ENCODE measurements at places on chromosomes 5 and 9.

DNA sequence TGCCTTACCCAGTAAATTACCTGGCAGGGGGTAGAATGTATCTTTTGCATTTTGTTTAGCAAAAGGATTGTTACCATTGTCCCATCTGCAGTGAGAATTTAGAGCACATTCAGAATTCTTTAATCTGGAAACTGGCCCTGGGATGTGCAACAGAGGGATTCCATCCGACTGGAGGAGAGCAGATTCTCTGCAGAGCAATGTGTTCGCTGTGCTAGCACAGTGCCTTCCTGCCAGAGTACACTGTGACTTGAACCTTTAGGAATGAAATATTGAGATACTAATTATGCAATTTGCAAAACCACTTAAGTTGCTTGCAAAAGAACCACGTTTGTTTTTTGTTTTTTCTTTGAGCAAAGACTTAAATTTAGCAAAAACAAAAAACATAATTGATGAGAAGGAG, 22.5 kb upstream of the DMRT1 start:
- no peak for DNase-seq

- peak; percentile 72 for DNase-seq
These were observed at the start of gene UAP1L1 for GRCh38 chr9:137077010-137077747. TSS of gene UAP1L1 (plus strand) at chr9:137077517. CDS start at chr9:137077533, 16 bp downstream.

GRCh38 chr5:124623265-124623664, 123.2 kb downstream of the ZNF608 start:
- DNase-seq, result no peak

- DNase-seq, result no peak
These were observed 8.5 kb downstream of the NOP16 start for GRCh38 chr5:176379881-176380280.

DNA sequence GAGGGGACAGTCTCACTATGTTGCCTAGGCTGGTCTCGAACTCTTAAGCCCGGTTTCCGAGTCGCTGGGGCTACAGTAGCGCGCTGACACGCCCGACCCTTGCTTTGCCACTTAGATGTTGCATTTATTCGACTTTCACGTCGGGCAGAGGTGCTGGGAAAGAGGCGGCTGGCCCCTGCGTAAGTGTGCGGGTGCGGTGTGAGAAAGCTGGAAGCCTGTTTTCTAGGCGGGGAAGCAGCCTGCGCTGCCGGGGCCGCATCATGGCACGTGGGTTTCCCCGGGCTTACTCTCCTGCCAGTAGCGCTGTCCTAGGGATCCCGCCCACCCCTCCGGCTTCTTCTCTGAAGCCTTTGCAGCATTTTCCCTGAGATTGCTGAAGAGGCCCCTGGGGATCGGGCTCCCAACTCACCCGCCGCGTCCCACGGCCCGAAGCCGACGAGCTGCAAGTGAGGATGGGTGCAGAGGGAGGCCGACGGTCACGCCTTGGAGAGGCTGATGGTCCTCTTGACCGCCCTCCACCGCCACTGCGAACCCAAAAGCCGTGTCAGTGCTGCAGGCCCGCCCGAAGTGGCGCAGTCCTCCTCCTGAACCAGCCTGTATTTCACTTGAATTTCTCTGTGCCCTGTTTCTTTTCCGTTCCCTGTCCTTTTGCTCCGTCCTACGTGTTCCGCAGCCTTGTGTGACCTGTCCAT, 5.8 kb upstream of the TRIM41 start:
- DNase-seq, result peak; percentile 72

DNA sequence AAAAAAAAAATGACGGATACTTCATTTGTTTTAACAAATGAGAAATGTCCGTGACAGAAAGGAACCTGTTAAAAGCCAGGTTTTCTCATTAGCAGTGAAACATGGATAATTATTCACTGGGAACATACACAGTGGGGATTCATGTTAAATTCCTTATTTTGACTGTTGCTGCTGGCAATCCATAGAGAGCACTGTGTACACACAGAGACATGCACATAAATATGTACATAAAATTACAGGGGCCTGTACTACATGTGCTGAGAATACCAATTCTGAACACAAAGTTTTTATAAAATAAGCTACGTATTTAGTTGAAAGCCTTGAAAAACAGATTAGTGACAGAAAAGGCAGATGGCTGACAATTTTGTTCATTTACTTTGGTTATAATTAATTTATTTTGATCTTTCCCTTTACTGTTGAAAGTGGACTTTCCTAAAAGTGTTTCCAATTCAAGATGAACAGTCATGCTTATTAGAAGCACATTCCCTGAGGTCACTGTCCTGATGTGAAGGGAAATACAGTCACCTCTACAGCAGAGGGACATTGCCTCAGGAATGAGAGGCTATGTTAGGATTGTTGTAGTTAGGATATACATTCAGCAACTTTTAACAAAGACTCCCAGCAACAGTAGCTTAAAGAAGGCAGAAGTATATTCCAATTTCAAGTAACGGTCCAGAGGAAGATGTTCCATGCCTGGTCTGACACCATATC, 166.7 kb downstream of the SAXO1 start:
- no peak for DNase-seq

DNA sequence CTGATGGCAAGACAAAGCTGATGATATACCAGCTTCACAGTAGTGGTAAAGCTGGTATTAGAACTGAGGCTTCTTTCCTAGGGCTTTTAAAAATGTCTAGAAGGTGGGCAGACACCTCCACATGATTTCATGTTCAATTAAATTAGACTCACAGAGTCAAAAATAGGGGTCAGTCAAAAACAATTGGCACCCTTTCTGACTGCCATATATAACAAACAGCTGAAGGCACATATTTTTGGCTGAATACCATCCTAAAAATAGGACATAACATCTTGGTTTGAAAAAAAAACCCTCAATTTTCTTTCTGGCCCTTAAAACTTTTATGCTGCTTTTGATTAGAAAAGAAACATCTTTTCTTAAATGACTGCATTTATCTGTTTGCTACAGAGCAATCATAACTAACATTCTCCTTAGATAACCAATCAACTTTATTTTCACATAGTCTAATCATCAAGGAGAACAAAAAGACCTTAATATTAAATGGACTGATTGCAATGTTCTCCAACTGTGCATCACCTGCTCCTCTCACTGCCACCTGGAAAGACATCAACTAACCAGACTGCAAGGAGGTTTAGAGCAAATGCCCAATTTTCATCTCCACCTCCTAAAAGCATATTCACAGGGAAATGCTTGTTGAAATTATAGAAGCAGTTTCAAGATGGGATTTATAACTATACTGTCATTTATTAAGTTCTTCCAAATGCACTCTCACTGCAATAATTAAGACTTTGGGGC, 3.2 kb downstream of the SGTB start:
- DNase-seq, result no peak

DNA sequence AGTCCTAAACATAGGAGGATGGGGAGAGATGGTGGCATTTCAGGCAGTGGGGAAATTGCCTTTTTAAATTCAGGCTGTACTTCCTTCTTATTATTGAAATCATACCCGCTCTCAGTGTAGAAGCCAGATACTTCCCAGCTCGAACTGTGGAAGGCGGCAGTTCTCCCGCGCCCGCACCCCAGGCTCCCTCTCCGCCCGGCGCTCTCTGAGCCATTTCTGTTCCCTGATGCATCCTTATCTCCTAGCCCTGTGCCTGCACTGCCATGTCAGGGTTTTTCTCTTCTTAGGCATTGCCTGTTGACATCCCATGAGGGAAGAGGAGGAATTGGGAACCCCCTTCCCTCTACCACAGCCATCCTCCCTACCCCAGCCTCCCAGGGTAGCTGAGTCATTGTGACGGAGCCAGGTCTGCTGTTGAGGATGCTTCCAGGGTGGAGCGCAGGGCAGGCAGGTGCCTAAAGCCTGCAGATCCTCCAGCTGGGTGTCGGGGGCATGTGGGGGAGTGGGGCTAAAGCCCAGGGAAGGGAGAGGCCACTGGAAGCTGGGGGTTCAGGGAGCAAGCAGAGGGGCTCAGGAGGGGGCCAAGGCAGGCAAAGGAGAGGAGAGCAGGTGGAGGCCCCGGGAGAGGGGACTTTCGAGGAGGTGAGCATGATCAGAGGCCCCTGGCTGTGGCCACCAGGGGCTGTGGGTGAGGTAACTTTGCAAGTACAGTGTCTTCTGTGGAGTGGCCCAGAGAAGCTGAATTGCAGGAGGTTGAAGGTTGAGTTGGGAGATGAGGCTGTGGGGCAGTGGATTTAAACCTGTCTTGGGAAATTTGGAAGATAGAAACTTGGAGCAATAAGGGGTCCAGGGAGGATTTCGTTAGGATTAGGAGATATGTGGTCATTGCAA, 16.2 kb downstream of the LAMC3 start:
- no peak for DNase-seq

- no peak for DNase-seq
These were observed 259.6 kb upstream of the DMRT1 start for GRCh38 chr9:581673-582497.

GRCh38 chr5:112958093-112959088, 18.2 kb upstream of the DCP2 start:
- DNase-seq, result no peak

DNA sequence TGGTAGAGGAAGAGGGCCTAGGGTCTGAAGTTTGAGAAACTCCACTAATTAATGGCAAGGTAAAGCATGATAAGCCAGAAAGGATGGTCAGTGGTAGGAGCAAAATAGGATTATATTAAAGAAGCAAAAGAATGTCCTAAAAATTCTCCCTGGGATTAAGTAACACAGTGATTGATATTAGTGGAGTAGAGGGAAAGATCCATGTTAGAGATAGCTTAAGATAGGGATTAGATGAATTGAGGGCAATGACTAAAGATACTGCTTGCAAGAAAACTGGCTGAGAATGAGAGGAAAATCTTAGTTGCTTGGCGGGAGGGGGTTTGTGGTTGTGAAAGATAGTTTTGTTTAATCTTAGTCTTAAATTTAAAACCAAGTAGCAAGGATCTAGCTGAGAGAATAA, 255.6 kb downstream of the EPB41L4A start:
- no peak for DNase-seq

GRCh38 chr9:109779711-109780452, at the start of gene PALM2AKAP2:
TSS of gene PALM2AKAP2 (plus strand) at chr9:109780198. CDS start at chr9:109780489, 291 bp downstream.
- DNase-seq, result no peak

- DNase-seq, result no peak
These were observed 82.5 kb upstream of the ZNF169 start for GRCh38 chr9:94176608-94177007.

GRCh38 chr5:565782-566440, 41.7 kb upstream of the SLC9A3 start:
- no peak for DNase-seq

DNA sequence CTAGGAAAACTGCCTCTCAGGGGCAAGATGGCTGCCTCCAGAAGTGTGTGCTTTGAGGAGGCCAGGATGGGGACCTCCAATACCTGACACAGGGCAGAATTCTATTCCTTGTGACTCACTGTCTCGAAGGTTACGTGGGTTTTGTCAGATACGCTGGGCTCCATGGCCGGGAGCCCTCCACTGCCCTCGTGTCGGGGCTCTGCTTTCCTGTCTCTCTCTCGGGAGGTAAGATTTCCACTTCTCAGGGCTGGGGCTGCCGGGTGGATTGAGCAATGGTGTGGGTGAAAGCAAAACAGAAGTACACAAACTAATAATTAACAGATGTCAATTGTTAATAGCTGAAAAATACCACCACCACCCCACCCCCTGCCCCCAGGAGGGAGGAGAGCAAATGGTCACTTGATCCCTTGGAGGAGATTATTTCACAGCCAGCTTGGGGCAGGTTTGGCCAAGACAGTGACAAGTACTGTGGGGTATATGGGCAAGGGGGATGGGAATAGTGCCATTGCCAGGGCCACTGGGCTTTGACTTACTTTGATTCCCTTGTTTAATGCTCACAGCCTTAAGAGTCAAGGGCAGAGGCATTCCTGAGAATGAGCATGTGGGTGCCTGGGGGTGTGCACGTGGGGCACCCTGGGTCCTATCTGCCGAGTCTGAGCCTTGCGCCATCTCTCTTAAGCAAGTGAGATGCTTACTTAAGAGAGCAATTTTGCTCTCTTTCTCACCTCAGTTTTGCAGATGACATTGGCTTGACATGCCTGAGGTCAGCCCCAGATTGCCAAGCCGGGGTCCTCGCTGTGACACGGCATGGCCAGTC, 28.8 kb upstream of the DAB2IP start:
- DNase-seq, result no peak

GRCh38 chr5:157358871-157359270, 92.9 kb downstream of the CYFIP2 start:
- DNase-seq, result no peak

DNA sequence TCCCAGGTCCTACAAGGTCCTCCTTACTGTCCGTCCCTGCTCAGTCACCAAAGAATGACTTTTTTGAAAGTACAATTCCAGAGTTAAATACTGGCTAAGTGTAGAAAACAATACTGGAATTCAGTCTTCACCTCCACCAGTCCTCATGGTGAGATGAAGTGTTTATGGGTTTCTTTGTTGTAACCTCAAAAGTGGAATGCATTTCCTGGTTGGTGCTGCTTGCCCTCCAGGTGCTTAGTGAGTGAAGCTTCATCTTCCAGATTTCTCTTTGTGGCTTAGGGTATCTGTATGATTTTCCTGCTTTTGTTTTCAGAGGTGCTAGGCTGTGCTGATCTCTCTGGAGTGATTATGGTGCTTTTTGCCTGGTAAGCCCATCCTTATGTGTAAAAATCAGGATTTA, 49.4 kb upstream of the DHFR start:
- no peak for DNase-seq

GRCh38 chr9:136499935-136500910, 17.4 kb upstream of the SEC16A start:
- DNase-seq, result no peak

DNA sequence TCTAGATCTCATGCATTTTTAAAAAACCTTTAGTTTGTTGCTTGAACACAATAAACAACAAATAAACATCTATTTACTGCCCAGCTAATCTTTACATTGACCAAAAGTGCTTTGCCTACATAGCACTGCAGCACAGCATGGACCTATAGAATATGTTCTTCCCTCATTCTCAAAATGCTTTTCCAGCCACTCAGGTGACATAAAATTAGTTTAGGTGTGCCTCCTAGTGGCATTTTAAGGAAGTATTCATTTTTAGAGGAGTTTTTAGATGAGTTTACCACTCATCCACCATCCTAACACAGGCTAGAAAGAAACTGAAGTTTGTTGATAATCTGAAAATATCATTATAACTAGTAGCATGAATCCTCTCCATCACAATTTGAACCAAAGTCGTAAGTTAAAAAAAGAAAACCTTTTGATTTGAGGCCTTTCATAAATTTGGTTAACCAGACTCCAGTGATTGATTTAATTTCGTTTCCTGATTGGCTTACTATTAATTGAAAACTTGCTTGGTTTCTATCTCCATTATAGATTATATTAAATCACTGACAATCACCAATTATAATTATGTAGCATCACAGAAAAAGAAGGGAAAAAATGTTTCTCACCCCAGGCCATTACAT, 12.6 kb downstream of the PLGRKT start:
- DNase-seq, result no peak

- DNase-seq, result no peak
These were observed 55.8 kb downstream of the PARP8 start for GRCh38 chr5:50722223-50722622.

DNA sequence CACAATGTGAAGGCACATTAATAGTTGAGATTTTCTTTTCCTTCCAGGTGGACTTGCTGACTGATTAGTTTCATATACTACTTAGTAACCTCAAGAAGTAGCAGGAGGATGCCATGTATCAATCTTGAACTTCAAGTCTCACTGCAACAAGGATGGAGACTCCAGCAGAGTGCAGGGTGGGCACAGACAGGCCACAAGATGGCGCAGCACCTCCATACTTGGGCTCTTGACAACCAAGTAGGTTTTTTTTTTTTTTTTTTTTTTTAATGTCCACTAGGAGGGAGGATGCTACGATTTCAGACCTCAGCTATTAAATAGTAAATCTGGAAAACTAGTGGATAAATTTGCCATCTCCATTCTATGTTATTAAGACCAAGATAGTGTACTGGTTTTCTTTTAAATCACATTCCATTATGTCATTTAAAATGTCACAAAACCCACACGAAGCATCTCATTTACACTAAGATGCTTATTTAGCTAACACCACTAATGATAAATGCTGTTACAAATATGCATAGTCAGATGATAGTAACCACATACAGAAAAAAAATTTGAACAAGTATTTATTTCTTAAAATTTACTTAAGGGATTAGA, 58.6 kb downstream of the IL6ST start:
- peak; percentile 75 for DNase-seq

All from CD4-positive, alpha-beta T cell treated with Interferon gamma for 1 hour (primary cell).